ENCODE measurements at places on chromosomes 2 and 18. TPM values are rescaled to one million over a fixed set of nuclear protein-coding genes. Genes with fewer than 3 reads are reported as not detected.

The DNER gene
- 1.1 TPM for total RNA-seq

GRCh38 chr18:23135550-23136325, 453 bp downstream of the CABLES1 start:
- no peak for DNase-seq

DNA sequence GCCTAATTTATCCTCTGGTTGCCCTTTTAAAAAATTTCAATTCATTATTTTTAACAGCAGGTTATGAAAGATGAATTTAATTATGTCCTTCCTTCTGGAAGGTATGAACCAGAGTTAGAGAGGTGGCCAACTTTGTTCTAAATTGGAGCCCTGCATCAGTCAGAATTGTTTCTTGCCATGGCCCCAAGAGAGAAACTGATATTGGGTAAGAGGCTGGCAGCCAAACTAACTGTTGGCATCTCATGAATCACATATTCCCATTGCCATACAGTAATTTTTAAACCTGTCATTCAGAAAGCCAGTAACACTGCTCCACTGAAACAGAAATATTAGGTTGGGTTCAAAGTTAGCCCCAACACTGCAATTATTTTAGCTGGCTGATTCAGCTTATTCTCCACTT, 67.4 kb downstream of the SMAD2 start:
- no peak for DNase-seq

GRCh38 chr2:127589358-127589757, 53.9 kb downstream of the MYO7B start:
- DNase-seq, result no peak

DNA sequence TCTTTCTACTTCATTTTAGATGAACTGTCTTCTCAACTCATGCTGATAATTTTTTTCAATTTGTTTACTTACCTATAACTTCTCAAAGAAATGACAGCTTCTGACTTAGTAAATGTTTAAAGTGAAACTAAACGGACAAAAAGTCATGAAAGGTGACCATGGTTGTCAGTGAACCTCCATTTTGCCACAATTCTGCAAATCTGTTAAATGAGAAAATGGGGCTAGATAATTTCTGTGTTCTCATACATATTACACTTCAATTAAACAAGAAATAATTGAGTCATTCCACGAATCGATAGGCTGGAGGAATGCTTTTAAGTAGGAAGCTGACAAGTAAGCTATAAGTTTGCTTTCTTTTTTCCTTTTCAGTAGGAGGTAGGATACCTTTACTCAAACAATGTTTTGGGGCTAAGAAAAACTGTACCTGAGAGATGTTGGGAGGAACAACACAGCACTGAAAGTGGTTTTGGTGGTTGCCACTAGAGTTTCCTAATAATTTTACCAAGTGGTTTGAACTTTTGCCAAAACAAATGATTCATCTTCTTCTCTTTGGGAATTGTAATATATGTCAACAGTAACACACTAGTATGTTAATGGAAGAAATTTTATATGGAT, 17.1 kb downstream of the DYNAP start:
- DNase-seq, result no peak

GRCh38 chr2:178529194-178529593, 48.9 kb downstream of the PLEKHA3 start:
- DNase-seq, result no peak

The CABLES1 gene
- total RNA-seq, result 24.1 TPM

DNA sequence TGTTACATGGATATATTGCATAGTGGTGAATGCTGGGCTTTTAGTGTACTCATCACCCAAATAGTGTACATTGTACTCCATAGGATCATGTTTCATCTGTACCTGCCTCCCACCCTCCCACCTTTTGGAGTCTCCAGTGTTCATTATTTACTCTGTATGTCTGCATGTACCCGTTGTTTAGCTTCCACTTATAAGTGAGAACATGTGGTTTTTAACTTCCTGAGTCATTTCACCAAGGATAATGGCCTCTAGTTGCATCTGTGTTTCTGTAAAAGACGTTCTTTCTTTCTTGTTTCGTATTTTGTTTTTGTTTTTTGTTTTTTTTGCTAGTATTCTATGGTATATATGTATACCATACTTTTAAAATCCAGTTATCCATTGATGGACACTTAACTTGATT, 107.5 kb downstream of the MSTN start:
- no peak for DNase-seq
